ENCODE measurements at places on chromosomes 7 and 10.
A peak's percentile ranks its signal among the peaks of the same experiment; 100 is the strongest.

- peak; percentile 1 for DNase-seq
These were observed 91.2 kb downstream of the ZNF22 start for GRCh38 chr10:45091968-45092367.

DNA sequence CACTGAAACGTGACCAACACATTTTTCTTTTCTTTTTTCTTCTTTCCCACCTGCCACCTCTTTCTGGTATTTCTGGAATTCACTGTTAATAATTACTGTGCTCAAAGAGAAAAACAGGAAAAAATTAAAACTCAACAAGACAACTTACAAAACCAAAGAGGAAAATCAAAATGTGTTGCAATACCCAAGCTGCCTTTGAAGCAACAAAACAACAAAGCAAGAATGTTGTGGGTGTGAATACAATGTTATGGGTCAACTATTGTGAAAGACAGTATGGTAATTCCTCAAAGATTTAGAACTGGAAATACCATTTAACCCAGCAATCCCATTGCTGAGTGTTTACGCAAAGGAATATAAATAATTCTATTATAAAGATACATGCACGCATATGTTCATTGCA is 415.1 kb downstream of the GFRA1 start:
- DNase-seq: no peak

DNA sequence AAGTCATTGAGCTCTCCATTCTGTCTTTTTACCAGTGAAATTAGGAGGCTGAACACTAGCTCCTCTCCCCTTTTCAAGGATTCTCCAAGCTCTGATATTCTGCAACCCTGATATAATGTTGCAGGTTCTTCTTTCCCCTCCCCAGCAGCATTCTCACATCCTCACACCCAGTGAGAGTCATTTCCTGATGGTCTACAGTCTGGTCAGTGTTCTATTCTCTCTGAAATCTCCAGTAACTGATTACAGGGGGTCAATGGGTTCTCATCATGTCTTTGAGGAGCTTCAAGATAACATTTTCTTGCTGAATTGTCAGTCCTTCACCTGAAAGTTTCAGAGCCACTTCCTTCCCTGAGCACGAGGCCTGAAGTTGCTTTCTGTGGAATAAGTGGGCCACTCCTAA is 299.4 kb downstream of the PTEN start:
- DNase-seq: no peak

GRCh38 chr7:73841689-73842066 is 638 bp downstream of the METTL27 start:
- no peak for DNase-seq

DNA sequence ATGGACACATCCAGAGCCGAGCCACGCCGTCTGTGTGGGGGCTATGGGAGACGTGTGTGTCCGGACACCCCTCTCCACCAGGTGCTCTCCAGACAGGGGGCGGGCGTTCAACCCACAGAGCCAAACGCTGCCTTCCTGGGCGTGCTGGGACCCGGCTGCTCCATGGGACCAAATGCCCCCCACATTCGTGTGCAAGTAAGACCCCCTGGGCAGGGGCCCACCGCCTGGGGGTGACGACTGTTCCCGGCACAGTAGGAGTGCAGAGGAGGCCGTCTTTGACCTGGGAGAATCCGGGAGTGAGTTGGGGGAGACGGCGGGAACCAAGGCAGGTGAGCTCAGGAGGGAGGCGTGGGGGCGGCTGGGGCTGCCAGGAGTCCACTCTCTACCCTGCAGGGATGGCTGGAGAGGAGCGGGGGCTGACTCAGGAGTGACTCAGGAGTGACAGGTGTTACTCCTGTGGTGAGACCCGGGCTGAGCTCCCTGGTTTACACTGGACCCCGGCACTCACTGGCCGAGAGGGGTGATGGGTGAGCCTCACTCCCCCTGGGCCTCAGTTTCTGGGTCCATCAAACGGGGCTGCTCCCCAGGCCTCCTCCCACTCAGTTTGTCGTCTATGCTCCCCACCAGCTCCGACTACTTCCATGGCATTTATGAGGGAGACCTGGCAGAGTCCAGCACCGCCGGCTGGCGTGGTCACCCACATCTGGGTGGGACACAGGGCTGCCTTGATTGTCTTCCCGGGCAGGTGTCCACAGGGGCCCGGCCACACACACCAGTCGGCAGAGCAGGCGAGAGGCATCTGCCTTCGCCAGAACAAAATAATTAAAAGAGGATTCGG is 95.0 kb downstream of the MICALL2 start:
- DNase-seq: no peak

DNA sequence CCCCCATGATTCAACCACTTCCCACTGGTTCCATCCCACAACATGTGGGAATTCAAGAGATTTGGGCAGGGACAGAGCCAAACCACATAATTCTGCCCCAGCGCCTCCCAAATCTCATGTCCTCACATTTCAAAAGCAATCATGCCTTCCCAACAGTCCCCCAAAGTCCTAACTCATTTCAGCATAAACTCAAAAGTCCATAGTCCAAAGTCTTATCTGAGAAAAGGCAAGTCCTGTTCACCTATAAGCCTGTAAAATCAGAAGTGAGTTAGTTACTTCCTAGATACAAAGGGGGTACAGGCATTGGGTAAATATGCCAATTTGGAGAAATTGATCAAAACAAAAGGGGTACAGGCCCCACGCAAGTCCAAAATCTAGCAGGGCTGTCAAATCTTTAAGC is 272.9 kb downstream of the MAGI2 start:
- DNase-seq: no peak

DNA sequence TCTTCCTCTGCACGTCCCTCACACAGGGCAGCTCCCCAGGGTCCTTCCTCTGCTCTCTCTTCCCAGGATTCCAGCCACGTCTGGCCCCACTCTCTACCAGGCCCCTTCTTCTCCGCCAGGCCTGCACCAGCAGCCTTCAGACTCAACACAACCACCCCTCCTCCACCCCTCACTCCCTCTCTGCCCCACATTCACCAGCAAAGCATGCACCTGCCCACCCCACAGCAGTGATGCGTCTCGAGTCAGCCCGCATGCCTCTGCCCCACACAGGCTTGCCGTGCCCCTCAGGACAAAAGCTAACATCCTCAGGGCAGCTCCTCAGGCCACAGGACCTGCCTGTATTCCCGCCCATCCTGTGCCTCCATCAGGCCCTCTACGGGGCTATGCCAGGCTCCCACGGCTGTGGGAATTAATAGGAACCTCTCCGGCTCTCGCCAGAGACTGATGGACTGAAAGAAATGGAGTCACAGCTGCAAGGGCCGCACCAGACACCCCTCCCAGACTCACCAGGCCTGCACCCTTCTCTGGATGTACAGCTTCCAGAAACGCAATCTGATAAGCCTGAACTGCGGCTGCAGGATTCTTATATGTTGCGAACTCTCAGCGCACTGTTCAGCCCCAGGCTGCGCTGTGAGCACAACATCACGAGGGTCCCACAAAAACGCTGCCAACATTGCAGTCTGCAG is 100.1 kb downstream of the CYTH3 start:
- no peak for DNase-seq

DNA sequence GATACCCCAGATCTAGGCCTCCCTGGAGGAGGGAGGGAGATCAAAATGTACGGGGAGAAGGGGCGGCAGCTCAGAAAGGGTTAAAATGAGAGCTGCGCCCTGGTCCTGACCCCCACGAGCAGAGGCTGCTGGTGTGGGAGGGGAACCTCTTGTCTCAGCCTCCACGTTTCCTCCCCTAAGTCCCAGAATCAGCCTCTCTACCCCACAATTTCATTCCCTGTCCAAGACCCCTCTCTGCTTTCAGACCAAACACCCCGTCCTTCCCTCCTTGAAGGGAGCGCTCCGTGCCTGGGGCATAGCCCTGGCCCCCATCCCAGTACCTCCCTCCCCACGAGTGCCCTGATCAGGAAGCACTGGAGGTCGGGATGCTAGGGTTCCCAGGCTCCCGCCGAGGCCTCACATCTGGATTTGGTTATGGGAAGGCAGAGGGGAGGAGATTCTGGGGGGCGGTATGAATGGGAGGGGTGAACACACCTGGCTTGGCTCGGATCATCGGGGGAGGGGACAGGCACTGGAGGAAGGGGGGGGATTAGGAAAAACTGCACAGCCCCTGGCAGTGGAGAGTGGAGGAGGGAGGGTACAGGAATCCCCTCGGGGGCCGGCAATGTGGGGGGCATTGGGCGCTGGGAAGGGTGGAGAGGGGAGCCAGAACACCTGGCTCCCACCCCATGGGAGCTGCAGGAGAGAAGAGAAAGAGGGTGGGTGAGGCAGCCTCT is 2.7 kb downstream of the EPHB4 start:
- no peak for DNase-seq
